ENCODE measurements at places on chromosomes 4 and X.

GRCh38 chr4:137408527-137409177 is 123.6 kb downstream of the PCDH18 start:
- DNase-seq: no peak

GRCh38 chr4:32199639-32200038 is 1479.5 kb downstream of the PCDH7 start:
- DNase-seq: no peak

GRCh38 chr4:128427832-128428366 is 140.3 kb upstream of the PGRMC2 start:
- DNase-seq: peak; percentile 84

- DNase-seq: no peak
Measured at GRCh38 chr4:152100379-152101201, 339.8 kb upstream of the GATB start.

DNA sequence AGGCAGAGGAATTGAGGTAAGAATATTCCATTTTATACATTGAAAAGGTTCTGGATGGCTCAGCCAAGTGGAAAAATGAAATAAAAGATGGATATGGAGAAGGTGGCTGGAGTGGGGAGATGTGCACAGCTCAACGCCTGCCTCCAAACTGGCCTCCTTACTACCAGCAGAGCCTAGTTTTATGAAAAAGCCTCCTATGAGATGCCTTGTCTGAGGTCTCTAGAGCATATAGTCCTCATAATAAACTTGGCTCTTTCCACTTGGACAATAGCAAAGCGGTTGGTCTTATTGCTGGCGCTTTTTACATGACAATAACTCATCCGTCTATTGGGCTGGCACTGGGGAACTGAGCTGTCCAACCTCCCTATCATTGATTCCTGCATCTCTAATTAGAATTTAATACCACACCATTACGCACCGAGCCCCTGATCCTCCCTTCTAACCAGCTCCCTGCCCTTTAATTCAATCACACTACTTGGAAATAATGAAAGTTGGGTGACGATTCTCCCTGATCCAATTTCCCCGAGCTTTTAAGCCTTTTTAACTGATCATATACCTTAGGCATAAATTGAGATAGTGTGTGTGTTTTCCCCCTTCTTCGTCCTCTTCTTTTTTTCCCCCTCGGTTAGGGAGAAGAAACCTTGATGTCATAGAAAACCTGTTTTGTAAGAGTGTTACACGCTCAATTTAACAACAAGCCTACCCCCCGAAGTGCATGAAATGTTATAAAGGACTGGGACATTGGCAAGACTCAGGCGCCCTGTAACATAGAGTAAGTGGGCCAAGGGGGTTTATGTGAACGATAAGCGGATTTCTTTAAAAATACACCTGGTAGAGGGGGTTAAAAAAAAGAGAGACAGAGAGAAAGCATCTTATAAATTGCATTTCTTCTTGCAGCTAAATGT is at the start of gene PHOX2B:
TSS of gene PHOX2B (minus strand) at position 155 of the 905 bp plus-strand sequence. CDS start at position 40, 115 bp downstream.
- no peak for DNase-seq

All from astrocyte (in vitro differentiated cells and primary cell).